ENCODE measurements at places on chromosomes 3 and 15.
A peak's percentile ranks its signal among the peaks of the same experiment; 100 is the strongest.

GRCh38 chr3:127560051-127560787, 30.3 kb downstream of the TPRA1 start:
- DNase-seq, result no peak

- DNase-seq, result no peak
These were observed 792 bp downstream of the ATP13A3 start for GRCh38 chr3:194485881-194486539.

DNA sequence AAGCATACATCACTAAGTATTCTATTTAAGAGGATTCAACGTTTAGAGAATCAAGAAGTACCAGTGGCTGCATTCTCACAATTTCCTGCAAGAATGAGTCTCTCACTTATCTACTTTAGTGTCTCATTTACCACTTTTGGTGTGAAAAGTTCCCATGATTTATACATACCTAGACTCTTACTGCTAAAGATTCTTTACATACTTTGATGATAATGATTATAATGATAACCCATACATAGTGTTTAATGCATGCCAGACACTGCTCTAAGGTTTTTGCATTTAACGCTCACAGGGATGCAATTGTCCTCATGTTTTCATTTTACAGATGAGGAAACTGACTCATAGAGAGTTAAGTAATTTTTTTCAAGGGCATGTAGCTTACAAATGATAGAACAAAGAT, 133.6 kb downstream of the TMEM108 start:
- DNase-seq, result no peak

GRCh38 chr3:12175844-12176453, 17.2 kb upstream of the TIMP4 start:
- DNase-seq, result peak; percentile 6

DNA sequence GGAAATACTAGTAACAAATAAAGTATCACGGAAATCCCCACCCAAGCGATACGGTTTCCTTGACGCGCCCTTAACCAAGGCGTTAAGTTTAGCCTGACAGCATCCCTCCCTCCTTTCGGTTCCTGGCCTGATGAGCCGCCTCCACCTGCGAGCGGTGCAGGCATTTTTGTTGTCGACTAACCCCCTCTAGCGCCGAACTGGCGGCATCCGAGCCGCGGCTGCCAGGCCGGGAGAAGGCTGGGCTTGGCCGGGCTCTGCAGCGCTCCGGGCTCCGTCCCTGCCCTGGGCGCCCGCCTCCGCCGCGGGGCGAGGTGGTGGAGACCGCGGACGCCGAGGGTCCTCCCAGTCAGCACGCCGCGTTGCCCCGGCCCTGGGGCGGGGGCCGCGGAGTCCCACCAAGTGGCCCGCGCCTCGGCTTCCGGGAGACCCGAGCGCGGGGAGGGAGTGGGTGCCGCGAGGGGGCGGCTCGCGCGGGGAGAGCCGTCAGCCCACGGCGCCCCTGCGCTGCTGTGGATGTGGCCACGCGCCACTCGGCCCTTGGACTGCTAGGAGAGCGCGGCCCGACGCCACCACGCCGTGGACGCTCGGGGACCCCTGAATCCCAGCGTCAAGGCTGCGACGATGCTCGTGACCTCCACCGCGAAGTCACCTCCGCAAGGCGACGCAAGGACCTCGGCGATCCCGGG, 1.1 kb upstream of the EPHA6 start:
- DNase-seq, result peak; percentile 51

DNA sequence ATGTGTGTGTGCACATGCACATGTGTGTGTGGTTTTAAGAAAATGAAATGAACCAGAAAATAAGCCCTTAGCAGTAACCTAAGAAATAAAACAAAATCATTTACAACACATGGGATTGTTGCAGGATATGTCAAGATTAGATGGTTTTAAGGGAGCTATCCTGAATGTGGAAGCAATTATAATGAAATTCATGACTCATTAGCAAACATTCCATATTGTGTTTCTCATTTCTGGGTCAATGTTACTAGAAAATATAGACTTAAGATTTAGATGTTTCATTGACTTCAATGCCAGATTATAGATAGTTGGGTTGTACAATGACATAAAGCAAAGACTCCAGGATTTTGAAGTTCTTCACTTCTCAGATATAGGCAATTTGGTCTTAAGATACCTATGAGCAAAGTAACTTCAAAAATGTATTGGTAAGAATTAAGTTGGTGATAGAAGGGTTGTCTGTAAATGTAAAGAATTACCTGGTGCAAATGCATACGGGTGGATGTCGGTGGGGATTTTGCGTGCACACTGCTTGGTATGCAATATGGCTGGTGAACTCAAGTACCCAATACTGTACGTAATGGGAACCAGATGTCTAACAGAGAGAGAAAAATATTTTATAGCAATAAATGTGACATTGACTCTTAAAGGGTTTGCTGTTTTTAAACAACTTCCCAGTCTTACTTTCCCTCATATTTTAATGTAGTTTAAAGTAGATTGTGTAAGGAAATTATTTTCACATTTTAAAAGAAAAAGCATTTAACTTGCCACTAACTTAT, 53.9 kb upstream of the NR2F2 start:
- no peak for DNase-seq

- no peak for DNase-seq
These were observed 2.1 kb upstream of the GNAT1 start for GRCh38 chr3:50189274-50189673.

DNA sequence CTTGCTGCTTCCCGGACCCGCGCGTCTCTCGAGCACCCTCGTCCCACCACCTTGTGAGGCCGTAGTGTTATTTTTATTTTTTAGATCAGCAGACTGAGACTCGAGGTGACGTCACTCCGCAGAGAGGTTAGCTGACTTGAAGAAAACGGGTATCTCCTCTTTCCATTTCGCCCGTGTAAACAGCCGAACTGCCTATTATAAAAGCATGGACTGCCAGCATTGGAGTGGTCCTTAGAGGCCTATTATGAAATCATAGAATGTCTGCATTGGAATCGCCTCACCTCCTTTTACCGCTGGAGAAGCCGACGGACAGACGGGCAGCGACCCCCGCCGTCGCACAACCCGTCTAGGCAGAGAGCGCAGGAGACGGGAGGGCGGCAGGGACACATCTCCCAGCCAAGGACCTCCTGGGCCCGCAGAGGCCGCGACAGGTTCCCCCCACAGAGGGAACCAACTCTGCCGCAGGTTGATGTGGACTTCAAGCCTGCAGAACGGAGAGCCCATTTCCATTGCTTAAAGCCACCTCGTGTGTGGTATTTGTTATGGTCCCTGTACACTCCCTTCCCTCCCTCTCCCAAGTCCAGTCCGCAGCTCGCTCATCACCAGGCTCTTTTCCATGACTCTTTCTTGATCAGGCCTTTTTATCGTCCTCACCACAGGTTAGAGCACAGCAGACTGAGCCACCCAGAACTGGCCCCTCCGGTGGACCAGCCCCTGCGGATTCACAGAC, 540 bp upstream of the PPP1R2 start:
- peak; percentile 86 for DNase-seq

DNA sequence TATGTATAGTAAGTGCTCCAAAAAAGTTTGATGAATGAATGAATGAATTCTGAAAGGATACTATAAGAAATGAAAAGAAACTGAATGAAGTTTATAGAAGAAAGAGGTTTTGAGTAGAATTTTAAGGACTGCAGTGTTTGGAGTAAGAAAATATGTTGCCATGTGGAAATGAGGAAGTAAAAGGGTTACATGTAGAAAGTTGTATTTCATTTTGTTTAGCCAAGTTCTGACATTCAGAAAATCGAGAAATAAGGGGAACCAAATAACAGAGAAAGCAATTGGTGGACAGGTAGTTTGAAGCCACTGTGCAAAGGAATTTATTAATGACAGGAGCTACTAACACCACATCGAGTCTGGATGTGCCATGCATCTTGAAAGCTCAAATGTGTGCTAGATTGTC, 200.7 kb downstream of the SATB1 start:
- DNase-seq, result no peak

- no peak for DNase-seq
These were observed 105.4 kb upstream of the SPRED1 start for GRCh38 chr15:38147246-38147645.

- DNase-seq, result no peak
These were observed 15.9 kb downstream of the LYSMD4 start for GRCh38 chr15:99717161-99718009.

DNA sequence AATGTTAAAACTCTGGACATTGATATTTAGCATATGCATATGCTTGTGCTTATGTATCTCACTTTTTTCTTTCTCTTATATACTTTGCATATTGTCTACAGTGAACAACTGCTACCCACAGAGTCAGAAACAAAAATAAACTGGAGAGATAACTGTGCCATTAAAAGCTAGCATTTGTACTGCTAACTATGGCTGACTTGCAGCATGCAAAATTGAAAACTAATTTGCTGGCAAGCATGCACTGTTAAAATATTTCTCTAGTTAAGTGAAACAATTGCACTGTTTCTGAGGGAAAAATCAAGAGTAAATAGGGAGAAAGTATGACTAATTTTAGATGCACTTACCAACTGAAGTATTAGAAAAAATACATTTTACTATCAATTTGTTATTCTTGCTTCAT, 177.8 kb downstream of the CBLB start:
- no peak for DNase-seq

GRCh38 chr15:50247819-50248655, 17.5 kb downstream of the HDC start:
- no peak for DNase-seq

All from NCI-H2029 treated with DMSO at 0.1 percent for 48 hours (cell line).